NCI-H1930 (cell line): ENCODE measurements at places on chromosomes 6 and 20.

- no peak for DNase-seq
Measured at GRCh38 chr6:109292983-109293586, 89.2 kb downstream of the CD164 start.

- no peak for DNase-seq
Measured at GRCh38 chr6:148739822-148740128, 7.1 kb upstream of the UST start.

- DNase-seq: peak; percentile 46
Measured at GRCh38 chr6:122789182-122790027, at the start of gene SMPDL3A. Gene SMPDL3A (plus strand): TSS chr6:122789258. CDS start chr6:122789347, 89 bp downstream.

DNA sequence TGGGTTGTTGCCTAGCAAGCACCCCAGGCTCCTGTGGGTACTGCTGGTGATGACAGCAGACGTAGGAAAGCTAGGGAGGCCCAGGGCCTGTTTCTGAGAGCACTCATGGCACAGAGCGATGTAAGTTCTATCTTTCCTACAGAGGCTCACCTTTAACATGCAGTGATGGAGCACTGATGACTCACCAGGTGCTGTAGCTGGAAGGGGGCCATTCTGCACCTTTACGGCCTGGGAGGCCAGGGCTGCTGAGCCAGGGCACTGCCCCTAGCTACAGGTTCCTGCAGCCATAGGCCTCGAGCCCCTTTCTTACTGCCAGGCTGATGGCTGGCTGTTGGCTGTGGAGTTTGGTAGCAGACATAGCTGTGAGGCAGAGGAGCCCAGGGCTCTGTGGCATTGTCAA is 31.1 kb upstream of the GPR6 start:
- DNase-seq: no peak

DNA sequence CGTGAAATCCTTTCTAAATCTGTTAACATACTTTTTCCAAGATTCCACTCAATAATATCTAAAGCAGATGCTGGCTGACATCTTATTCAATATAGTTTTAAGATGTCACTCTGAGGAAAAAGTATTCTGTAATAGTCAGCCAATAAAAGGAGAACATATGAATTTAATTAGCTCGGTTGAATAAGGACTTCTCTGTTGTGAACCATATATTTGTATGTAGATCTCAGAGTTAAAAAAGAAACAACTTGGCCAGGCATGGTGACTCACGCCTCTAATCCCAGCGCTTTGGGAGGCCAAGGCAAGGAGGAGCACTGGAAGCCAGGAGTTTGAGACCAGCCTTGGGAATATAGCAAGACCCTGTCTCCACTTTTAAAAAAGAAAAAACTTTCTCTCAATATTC is 7.4 kb upstream of the CD24 start:
- DNase-seq: no peak

DNA sequence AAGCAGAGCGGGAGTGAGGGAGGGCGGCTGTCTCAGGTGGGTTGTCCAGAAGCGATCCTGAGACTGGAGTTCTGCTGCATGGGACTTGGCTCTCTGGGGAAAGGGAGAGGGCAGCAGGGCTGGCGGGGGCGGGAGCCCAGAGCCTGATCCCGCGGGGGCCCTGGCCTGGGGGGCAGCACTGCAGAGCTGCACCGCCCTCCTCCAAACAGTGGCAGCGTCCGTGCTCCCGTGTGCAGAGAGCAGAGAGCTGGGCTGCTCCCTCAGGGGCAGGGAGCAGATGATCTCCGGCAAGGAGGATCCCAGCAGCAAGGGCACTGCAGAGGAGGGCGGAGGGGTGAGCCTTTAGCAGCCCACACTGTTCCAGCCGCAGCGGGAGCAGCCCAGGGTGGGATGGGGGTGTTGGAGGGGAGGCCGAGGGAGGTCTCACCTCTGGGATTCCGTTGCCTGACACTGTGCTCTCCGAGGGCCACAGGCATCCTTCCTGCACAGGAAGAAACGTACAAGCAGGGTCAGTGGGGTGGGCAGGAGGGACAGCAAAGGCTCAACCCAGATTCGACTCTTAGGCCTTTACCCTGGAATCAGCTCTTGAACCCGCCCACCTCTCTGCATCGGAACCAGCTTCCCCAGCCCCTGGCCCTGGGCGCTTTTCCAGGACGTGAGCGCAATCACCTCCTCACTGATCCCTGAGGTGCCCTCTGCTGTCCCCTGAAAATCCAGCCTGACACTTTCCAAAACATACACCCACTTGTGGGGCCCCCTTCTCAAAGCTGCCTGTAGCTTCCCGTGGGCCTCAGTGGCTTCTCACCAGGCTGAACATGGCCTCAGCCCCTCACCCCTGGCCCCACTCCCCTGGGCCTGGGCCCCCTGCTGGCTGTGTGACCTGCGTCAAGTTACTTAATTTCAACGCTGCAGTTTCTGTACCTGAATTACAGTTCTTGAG is 32.6 kb upstream of the ZBP1 start:
- no peak for DNase-seq

- DNase-seq: no peak
Measured at GRCh38 chr6:156910938-156911337, 133.8 kb downstream of the ARID1B start.
